ENCODE measurements at places on chromosomes 2 and 18. TPM values are rescaled to one million over a fixed set of nuclear protein-coding genes. Genes with fewer than 3 reads are reported as not detected.

- no peak for DNase-seq
- H3K36me3 ChIP-seq = peaks cover 2% of the 10 kb centered on the region
- peaks cover 10% of the 10 kb centered on the region for H3K4me1 ChIP-seq
Measured at GRCh38 chr2:99488539-99489062, 1.2 kb downstream of the REV1 start.

GRCh38 chr2:105763076-105763475, 18.4 kb downstream of the NCK2 start:
- H3K4me1 ChIP-seq = peaks cover 14% of the 10 kb centered on the region
- no peak overlapping the region for H3K4me3 ChIP-seq
- no peaks in the 10 kb centered on the region for H3K36me3 ChIP-seq

DNA sequence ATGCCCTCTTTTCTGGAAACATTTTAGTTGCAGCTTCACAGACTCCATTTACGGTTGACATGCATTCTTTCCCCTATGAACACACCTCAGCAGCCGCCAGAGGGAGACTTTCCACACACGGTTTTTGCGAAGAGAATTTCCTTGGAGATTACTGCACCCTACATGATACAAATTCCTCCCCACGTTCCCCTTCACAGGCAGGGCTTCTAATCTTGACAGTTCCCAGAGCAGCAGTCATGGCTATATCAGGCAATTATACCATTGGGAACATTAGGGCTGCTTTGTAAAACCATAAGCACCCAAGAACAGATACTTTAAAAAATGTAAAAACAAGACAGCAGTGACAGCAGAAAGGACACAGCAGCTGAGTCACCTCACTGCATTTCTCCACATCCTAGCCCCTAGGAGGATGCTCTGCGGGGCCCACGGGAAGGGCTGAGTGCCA, 253.8 kb downstream of the TGIF1 start:
- no peaks in the 10 kb centered on the region for H3K27me3 ChIP-seq
- no peak overlapping the region for H3K4me3 ChIP-seq
- H3K4me1 ChIP-seq = peaks cover 10% of the 10 kb centered on the region
- no peak overlapping the region for H3K27ac ChIP-seq

DNA sequence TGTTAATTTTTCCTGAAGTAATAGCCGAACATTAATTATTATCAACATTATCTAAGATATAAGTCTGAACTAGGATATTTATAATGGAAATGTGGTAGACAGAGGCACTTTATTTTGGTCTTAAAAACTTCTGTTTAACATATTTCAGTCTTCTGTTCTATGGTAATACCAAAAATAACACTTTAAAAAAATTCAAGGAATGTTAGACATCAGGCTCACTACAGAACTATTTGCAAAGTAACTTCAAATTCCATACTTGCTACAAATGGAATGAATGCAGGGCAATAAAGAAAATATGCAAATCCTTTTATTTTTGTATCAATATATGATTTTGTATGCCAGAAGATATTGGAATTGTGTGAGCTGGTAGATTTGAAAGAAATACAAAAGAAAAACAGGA, 345.5 kb upstream of the DSEL start:
- no peak overlapping the region for H3K4me3 ChIP-seq
- no peak for DNase-seq
- no peaks in the 10 kb centered on the region for H3K27me3 ChIP-seq
- H3K36me3 ChIP-seq = no peaks in the 10 kb centered on the region
- no peak overlapping the region for H3K27ac ChIP-seq

- H3K36me3 ChIP-seq = peaks cover 10% of the 10 kb centered on the region
- peak overlapping the region; percentile 12 for H3K27ac ChIP-seq
- no peaks in the 10 kb centered on the region for H3K27me3 ChIP-seq
- H3K4me1 ChIP-seq = peaks cover 25% of the 10 kb centered on the region
- H3K4me3 ChIP-seq = no peak overlapping the region
Measured at GRCh38 chr2:30239308-30239985, 8.1 kb downstream of the LBH start.

DNA sequence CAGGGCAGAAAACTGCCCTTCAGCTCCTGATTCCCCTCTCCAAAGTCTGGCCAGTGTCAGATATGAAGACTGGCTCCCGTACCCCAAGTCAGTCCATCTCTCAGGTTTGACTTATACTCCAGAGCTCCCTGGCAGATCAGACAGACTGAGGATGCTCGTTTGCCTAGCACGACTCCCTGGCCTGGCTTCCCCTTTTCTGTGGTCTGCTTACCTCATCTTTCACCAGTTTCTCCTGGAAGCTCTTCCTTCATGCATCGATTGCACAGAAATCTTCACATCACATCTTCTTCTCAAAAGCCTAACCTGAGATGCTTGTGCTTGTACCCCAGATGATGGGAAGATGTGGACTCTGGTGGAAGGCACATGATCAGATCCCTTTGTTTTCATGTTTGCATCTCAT, 387.9 kb upstream of the POU3F3 start:
- no peaks in the 10 kb centered on the region for H3K27me3 ChIP-seq
- H3K36me3 ChIP-seq = no peaks in the 10 kb centered on the region

DNA sequence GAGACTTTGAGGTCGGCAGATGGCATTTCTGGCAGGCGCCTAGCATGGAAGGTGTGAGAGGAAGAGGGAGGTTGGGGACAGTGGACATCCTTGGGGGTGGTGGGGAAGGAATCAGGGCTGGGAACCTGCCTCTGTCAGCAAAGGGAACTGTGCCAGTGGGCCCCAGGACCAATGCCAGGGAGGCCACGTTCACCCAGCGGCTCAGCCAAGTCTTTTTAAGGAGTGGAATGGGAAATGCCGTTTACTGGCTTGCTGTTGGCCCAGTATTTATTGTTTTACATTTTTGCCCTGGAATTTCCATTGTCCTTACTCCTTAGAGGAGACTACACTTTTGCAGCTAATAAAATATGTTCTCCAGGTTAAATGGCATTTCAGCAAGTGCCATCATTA, 135.2 kb downstream of the MCFD2 start:
- H3K27ac ChIP-seq = no peak overlapping the region

DNA sequence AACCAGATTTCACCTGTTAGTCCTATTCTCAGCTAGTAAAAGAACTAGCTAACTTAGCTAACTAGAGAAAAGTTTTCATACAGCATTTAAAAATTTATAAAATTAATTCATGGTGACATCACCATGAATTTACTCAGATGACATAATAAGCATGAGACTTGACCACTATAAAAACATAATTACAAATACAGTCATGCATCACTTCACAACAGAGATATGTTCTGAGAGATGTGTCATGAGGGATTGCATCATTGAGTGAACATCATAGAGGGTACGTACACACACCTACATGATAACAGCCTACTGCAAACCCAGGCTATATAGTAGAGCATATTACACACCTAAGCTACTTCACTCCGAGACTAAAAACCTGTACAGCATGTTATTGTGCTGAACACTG, 481.3 kb upstream of the CHAC2 start:
- H3K27ac ChIP-seq = no peak overlapping the region
- no peak for DNase-seq
- no peaks in the 10 kb centered on the region for H3K36me3 ChIP-seq
- H3K4me3 ChIP-seq = no peak overlapping the region

DNA sequence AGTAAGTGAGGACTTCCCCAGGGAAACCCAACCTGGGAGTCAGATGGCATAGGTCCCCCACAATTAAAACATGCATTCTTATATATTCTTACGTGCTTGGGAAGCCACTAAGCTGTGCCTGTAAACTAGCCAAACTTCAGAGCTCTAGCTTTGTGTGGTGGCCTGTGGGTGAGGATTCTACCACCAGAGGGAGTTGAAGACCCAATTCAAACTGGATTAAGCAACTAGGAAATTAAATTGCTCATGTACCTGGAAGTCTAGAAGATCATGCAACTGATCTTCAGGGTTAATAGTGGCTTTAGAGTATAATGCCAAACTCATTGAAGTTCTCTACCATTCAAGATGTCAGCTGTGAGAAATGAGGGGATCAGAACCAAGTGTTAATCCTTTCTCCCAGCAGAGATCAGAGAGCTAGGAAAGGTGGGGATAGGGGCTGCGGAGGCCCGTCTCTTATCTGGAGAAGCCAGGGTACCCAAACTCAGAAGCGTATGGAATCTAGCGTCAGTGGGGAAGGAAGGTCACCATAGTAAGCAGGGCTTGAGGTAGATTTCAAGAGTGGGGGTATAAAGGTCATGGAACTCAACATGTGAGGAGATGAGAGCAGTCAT, 53.2 kb upstream of the CCDC85A start:
- DNase-seq = no peak
- no peaks in the 10 kb centered on the region for H3K36me3 ChIP-seq
- H3K4me3 ChIP-seq = no peak overlapping the region
- H3K27ac ChIP-seq = no peak overlapping the region

GRCh38 chr2:219457784-219458369, 23.2 kb downstream of the SPEG start:
- no peak overlapping the region for H3K27ac ChIP-seq
- H3K4me3 ChIP-seq = no peak overlapping the region

DNA sequence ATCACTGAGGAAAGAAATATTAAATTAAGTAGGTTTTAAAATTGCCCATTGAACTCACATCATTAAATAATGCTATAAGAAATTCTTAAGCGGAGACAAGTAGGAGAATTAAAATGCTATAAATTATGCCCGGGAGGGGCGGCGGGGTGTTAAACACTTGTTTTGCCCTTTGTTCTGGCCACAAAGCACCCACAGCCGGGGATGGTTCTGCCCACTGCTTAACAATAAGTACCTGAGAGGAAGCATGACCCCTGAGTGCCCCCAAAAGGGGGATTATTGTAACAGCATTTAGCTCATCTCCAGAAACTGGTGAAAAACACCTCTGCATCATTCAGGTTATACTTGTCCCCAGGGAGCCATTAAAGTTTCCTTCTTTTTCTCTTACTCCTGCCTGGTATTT, 332.7 kb upstream of the POU3F3 start:
- no peak overlapping the region for H3K4me3 ChIP-seq
- no peaks in the 10 kb centered on the region for H3K36me3 ChIP-seq
- H3K4me1 ChIP-seq = no peaks in the 10 kb centered on the region
- no peak for DNase-seq
- no peaks in the 10 kb centered on the region for H3K27me3 ChIP-seq

DNA sequence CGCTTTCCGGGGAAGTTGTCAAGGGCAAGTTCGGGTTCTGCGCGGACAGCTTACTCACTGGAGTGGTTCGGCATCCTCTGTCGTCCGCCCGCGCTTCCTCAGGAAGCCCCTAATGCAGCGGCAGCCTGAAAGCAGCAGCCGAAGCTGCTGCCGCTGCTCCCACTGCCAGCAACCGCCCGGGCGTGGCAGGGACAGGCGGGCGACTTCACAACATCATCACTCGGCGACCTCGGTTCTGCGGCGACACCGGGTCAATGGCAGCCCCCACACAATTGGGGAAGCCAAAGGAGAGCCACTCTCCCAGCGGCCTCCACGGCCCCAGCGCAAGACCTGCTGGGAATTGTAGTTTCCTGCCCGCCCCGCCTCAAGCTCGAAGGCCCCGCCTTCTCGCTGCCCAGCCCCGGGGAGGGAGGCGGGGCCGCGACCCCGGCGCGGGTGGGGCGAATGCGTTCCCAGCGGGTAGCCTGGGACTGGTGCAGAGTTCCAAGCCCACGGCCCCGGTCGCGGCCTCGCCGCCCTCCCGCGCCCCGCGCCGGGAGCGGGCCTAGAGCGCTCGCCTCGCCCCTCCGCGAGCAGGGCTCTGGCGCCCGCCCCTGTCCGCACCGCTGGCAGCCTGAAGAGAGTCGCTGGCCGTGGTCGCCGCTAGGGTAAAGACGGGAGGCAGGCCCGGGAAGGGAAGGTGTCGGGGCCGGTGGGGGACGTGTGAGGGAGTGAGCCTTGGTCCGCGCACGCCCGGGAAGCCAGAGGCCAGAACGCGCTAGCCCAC, at the start of the genes STRADB and TRAK2:
TSS of gene STRADB (plus strand) at position 449 of the 766 bp plus-strand sequence. CDS start 3,101 bp downstream, outside the sequence.
TSS of gene TRAK2 (minus strand) at position 167 of the 766 bp plus-strand sequence. CDS start 30,951 bp downstream, outside the sequence.
- DNase-seq = peak; percentile 82
- no peaks in the 10 kb centered on the region for H3K27me3 ChIP-seq
- no peaks in the 10 kb centered on the region for H3K4me1 ChIP-seq
- H3K36me3 ChIP-seq = peaks cover 3% of the 10 kb centered on the region
- H3K4me3 ChIP-seq = peak within 1 kb of the TSS; percentile 93

DNA sequence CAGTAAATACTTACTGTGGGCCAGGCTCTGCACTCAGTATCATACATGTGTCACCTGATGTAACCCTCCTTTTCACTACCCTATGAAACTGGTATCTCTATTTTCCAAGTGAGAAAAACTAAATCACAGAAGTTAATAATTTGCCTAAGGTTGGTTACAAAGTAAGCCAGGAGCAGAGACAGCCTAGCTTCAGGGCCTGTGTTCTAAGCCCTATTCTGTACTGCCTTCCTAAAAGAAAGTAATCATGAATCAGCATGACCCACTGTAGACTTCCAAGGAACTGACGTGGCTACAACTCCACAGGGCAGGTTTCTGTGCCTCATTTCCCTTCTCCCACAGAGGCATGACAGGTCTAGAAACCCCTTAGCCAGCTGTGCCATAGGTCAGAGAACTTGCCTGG, 14.3 kb downstream of the ZNF142 start:
- no peaks in the 10 kb centered on the region for H3K4me1 ChIP-seq
- no peak overlapping the region for H3K27ac ChIP-seq
- no peaks in the 10 kb centered on the region for H3K27me3 ChIP-seq
- peaks cover 82% of the 10 kb centered on the region for H3K36me3 ChIP-seq

DNA sequence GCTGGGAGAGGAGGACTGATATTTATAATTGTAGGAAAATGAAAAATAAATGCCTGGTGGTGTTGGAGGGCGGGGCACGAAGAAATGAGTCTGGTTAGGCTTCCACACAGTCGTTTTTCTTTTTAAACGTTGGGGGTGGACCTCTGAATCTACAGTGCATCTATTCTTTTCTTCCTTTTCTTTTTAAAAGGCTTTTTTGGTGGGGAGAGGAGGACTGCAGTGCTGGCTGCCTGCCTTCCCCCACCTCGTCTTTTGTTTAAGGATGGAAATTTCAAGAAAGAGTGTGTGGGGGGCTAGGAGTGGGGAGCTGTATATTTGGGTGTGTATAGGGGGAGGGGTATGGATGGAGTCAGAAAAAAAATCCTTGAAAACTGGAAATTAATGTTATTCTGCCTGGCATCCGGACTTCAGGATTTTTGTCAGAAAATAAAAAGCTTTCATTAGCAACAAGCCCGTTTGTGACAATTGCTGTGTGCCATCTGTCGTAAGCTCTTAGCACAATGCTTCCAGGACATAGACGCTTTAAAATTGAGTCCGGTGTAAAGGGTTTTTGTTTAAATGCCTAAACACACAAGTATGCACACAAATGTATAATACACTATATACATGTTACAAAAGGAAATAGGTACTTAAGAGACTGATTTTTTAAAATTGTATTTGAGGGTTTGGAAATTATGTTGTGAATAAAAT, 1.1 kb downstream of the MAP2 start:
- H3K4me3 ChIP-seq = peak overlapping the region; percentile 96
- H3K27me3 ChIP-seq = no peaks in the 10 kb centered on the region
- H3K36me3 ChIP-seq = no peaks in the 10 kb centered on the region
- H3K4me1 ChIP-seq = peaks cover 8% of the 10 kb centered on the region
- peak; percentile 74 for DNase-seq

- H3K4me3 ChIP-seq = no peak overlapping the region
- H3K27ac ChIP-seq = no peak overlapping the region
- H3K36me3 ChIP-seq = no peaks in the 10 kb centered on the region
- H3K4me1 ChIP-seq = no peaks in the 10 kb centered on the region
- peak; percentile 15 for DNase-seq
Measured at GRCh38 chr2:206915121-206915520, 24.2 kb upstream of the CPO start.

The TXNDC2 gene
- 0.17 TPM for total RNA-seq

The LMAN1 gene
- 63.2 TPM for total RNA-seq

The DAW1 gene
- total RNA-seq = 16.6 TPM

The UCN gene
- total RNA-seq = 0.79 TPM

The GPR45 gene
- total RNA-seq = 0.99 TPM

The MMADHC gene
- 101 TPM for total RNA-seq
